ENCODE measurements at places on chromosomes 7 and 10.
A peak's percentile ranks its signal among the peaks of the same experiment; 100 is the strongest.

GRCh38 chr7:114789161-114789560 lies 132.7 kb upstream of the MDFIC start:
- DNase-seq: peak; percentile 42

- DNase-seq: no peak
These were observed 131.7 kb upstream of the CHST15 start for GRCh38 chr10:124225029-124225466.

DNA sequence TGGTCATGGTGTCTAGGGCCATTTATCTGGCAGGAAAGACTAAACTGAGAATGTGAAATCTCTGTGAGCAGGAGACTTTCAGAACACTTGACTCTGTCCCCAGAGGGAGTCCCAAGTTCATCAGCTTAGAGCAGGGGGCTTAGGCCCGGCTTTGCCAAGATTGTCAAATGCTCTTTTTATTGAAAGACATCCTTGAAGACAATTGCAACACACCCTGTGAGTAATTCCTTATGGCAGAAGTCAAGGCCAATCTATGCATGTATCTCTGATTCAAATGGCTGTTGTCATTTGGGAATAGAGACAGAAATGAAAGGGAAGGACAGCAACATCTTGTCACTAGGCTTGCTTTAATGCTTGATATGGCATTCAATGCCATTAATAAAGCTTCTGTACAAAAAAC lies 33.7 kb downstream of the BAMBI start:
- no peak for DNase-seq

DNA sequence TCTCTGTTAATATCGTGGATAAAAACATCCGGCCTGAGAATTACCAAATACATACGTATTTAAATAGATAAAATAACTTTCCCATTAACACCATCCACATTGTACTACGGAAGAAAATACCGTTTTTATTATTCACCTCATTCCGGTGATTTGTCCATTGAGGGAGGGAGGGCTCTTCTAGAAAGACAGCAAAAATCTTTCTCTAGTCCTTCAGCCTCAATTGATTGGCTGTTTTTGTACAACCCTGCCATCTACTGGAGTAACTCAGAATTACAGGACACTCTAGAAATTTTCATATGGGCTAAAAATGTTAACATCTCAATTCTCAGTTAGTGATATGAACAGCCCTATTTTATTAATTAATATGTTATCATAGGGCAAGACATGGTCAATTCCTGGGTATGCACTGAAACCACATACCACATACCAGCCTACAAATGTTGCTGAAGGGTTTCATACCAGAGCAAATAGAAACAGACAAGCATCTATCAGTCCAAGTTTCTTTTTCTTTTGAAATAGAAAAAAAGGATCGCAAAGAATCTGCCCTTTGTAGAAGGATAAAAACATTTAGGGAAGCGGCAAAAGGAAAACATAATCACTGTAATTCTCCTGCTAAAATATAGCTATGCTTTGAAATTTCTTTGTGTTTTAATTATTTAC lies 55.8 kb upstream of the CDCA7L start:
- DNase-seq: peak; percentile 92

DNA sequence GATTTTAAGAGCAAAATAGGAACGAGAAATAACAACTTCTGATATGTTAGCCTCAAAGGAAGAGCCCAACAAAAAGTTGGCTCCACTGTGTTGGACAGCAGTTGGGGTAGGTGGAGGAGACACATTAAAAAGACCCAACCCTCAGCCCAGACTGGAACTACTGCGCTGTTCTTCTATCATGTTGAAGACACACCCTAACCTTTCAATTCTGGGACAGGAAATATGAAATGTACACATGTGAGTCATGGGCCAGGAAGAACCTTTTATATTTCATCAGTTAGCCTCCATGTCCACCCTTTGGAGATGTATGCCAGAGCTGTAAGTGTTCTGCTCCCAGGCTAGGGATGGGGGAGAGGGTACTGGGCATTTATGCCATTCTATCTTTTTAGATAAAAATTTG lies 22.1 kb downstream of the CLDN12 start:
- DNase-seq: peak; percentile 56

GRCh38 chr10:119893074-119893473 lies 544 bp downstream of the SEC23IP start:
- DNase-seq: peak; percentile 20

GRCh38 chr7:44383566-44383965 lies 58.2 kb upstream of the CAMK2B start:
- DNase-seq: peak; percentile 95

DNA sequence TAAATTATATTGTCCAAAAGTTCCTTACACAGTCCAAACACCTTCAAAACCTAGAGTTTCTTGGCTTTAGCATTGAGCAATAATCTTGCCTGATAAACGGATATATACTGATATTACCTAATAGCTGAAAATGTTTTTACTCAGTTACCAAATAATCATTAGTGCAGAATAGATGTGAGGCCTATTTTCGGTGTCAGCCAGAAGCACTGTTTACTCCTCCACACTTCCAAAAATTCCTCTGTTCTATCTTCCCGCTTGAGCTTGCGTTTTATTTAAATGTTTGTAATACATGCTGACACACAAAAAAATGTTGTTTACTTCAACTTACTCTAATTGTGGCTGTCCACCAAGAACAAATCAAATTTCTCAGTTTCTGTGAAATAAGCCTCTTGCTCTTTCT lies 606.2 kb upstream of the TEX47 start:
- DNase-seq: no peak

DNA sequence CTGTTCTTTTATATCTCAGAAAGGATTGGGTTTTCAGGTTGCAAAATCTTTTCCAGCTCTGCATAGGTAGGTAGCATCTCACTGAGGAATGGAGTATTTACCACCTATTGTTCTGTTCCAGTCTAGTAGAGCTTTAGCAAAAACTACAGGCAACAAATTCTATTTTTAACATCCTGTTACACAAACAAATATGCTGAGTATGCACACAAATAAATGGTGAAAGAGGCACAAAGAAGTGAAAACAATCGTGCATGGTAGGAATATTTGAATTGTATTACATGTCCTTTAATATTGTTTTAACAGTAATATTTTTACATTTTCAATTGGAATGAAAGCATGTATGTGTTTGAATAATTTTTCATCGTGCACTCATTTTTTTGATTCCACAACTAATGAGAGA lies 14.5 kb upstream of the MIOS start:
- no peak for DNase-seq

DNA sequence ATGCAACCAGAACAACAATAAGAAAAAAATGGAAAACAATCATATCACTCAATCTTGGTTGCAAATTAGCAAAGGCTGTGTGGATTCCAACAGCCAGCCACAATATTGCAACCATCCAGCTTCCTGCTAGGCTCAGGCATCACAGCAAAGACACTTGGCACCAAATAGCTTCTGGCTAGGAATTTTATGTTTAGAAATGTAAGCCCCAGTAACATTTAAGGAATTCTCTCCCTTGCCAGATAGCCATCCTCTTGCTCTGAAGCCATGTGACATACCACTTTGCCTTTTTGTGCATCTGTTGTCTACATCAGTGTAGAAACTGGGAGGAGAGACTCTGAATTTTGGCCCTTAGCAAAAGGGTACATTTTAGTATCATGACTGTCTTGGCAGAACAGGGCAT lies 22.2 kb downstream of the MKX start:
- peak; percentile 14 for DNase-seq

GRCh38 chr7:71385330-71385729 lies 253.4 kb downstream of the GALNT17 start:
- no peak for DNase-seq

DNA sequence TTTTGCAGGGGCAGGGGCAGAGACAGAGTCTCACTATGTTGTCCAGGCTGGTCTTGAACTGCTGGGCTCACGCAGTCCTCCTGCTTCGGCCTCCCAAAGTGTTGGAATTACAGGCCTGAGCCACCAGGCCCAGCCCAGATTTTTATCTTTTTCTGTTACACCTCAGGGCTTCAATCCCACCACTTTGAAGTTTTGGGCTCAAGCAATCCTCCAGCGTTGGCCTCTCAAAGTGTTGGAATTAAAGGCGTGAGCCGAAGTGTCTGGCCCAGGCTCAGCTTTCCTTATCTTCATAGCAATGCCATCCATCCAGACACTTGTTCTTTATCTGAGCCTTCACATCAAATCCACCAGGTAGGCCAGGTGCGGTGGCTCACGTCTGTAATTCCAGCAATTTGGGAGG lies 4.1 kb downstream of the TAF6 start:
- DNase-seq: no peak

GRCh38 chr10:124329941-124330340 lies 88.8 kb downstream of the OAT start:
- no peak for DNase-seq

GRCh38 chr10:33492701-33493345 lies 158.4 kb upstream of the NRP1 start:
- no peak for DNase-seq

- no peak for DNase-seq
These were observed 25.6 kb downstream of the CFAP69 start for GRCh38 chr7:90270431-90271178.

DNA sequence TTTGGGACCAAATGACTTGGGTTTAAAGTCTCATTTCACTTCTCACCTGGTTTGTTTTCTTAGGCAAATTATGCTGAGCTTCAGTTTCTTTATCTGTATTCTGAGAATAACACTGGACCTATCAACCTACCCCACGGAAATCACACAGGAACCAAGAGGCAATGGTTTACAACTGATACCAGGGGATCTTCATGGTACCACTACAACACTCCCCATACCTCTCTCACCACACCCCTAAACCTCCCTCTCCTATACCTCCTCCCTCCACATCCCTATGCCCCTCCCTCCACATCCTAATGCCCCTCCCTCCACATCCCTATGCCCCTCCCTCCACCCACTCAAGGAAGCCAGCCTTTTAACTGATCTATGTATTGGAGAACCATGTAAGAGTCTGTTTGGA lies 9.9 kb downstream of the FAM204A start:
- peak; percentile 10 for DNase-seq

- DNase-seq: no peak
These were observed 18.8 kb upstream of the AOAH start for GRCh38 chr7:36742911-36743775.

- DNase-seq: peak; percentile 48
These were observed 162.9 kb upstream of the PRSS58 start for GRCh38 chr7:142420554-142421362.

- DNase-seq: peak; percentile 33
These were observed 85.4 kb downstream of the OSBPL3 start for GRCh38 chr7:24894429-24895221.

DNA sequence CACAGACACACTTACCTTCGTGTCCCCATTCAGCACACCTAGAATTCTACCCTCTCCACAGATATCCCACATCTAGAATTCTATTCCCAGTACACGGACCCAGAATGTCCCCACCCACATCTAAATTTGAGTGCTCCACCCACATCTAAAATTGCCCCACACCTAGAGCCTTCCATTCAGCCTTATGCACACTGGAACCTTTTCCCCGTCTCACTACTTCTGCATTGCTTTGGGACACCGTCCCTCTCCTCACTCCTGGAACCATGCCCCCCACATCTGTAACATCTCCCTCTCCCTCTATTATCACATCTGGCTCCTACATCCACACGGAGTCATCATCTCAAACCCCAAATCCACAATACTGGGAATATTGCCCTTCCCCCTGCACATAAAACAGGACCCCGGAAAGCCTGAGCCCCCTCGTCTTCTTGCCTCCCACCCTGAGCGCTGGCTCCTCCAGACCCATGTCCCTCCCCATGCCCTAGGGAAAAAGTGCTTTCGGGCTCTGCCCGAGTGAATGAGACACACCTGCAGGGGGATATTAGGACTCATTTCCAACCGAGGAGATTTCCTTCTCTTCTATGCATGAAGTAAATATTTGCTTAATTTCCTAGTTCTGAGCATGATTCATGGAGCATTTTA lies 125.8 kb upstream of the UNC5B start:
- no peak for DNase-seq

DNA sequence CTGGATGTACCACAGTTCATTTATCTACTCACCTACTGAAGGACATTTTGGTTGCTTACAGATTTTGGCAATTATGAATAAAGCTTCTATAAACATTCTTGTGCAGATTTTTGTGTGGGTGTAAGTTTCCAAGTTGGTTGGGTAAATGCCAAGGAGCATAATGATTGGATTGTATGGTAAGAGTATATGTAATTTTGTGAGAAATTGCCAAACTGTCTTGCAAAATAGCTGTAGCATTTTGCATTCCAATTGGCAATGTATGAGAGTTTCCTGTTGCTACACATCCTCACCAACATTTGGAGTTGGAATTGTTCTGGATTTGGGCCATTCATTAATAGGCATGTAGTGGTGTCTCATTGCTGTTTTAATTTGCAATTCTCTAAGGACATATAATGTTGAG lies 33.9 kb upstream of the HYAL4 start:
- DNase-seq: no peak

GRCh38 chr10:124106241-124106879 lies 13.0 kb upstream of the CHST15 start:
- DNase-seq: peak; percentile 56

DNA sequence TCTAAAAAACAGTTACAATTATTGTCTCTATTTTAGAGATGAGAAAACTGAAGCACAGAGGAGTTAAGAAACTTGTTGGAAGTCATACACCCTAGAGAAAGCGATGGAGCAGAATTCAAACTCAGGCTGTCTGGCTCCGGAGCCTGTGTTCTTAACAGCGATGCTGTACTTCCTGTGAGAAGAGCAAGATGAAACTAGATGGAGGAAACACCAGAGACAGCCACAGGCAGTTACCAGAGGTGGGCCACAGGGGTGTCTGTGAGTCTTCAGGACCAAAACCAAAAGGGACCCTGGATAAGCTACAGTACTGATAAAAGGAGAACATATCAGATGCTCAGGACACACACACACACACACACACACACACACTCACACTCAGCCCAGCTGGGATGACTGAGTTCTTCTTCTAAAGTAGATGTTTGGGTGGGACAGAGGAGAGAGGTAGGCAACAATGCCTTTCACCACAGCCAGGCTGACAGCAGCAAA lies 289.2 kb downstream of the FZD1 start:
- DNase-seq: no peak

- DNase-seq: peak; percentile 83
These were observed 14.4 kb upstream of the WBP1L start for GRCh38 chr10:102729029-102730026.

GRCh38 chr10:12634621-12634931 lies 285.2 kb downstream of the CAMK1D start:
- no peak for DNase-seq

DNA sequence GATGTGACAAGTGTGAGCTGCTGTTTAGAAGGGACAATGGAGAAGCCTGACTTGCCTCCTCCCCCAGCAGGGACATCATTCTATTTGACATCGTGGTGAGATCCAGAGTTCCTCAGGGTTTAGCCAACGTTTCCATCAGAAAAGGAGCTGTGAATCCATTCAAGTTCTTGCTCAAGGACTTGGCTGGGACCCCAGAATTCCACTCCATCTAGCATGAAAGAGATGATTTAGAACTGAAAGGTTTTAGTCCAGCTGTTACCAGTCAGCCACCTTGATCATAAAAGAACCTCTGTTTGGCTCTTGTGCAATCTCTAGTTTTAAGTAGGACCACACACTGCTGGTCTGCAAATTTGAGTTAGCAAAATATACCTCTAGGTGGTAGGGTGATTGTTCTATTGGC lies 337.6 kb downstream of the FRMD4A start:
- peak; percentile 19 for DNase-seq

- DNase-seq: no peak
These were observed 61.4 kb upstream of the NME8 start for GRCh38 chr7:37786741-37787569.

GRCh38 chr7:77479536-77480088 lies 57.5 kb upstream of the PTPN12 start:
- no peak for DNase-seq
